ENCODE measurements at places on chromosomes 6 and 20. TPM values are rescaled to one million over a fixed set of nuclear protein-coding genes. Genes with fewer than 3 reads are reported as not detected.

GRCh38 chr20:1922786-1923185 lies 27.6 kb downstream of the SIRPA start:
- no peak for DNase-seq

DNA sequence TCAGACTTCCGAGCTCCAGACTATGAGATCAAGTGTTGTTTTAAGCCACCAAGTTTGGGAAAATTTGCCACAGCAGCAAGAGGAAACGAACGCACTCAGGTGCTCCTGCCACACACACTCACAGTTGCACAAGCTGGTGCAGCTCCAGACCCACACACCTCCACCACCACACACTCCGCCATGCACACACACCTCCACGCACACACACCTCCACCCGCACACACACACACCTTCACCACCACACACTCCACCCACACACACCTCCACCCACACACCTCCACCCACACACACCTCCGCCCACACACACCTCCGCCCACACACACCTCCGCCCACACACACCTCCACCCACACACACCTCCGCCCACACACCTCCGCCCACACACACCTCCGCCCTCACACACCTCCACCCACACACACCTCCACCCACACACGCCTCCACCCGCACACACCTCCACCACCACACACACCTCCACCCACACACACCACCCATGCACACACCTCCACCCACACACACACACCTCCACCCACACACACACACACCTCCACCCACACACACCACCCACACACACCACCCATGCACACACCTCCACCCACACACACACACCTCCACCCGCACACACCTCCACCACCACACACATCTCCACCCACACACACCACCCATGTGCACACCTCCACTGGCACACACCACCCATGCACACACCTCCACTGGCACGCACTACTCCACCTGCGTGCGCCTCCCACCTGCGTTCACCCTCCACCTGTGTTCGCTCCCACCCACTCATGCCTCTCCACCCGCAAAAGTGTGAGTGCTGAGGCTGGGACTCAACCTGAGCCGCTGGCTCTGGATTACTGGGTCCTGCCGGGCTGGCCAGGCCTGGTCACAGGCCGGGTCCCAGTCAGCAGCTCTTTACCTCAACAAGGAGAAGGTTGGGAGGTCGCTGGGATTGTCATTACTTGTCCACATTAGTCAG lies 175.6 kb downstream of the BMP7 start:
- no peak for DNase-seq

- no peak for DNase-seq
These were observed 242.1 kb downstream of the DLL1 start for GRCh38 chr6:170048615-170049256.

GRCh38 chr20:38270869-38271605 lies 10.5 kb upstream of the KIAA1755 start:
- no peak for DNase-seq

DNA sequence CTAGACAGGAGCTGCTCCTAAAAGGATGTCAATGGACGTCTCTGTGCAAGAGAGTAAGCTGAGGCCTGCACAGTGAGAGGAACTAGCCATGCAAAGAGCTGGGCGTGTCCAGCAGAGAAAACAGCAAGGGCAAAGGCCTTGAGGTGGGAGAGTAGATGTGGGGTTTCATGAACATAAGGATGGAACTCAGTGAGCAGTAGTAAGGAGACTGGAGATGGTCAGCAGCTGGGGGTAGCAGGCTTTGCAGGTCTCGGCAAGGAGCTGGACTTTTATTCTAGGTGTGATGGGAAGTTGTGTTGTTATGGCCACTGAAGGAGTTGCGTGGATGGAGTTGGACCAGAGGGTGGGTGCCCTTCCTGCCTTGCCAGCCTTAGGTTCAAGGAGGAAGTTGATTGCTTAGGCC lies 90.7 kb upstream of the SIRPA start:
- no peak for DNase-seq

DNA sequence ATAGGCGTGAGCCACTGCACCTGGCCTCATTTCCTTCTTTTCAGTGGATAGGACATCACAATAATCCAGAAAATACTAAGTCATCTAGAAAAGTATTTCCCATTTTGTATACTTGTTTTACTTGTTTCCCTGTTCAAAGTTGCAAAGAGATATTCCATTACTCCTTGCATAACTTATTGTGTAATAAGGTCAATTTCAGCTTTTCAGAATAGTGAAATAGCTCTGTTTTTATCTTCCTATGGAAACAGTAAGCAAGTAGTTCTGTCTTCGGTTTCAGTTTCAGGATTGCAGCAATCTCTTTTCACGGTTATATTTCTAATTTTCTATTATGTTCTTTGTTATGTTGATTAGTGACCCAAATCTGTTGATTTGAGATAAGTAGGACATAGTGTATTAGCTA lies 6.0 kb downstream of the STX11 start:
- DNase-seq, result no peak

- DNase-seq, result no peak
These were observed 141.1 kb upstream of the AFDN start for GRCh38 chr6:167685654-167686053.

DNA sequence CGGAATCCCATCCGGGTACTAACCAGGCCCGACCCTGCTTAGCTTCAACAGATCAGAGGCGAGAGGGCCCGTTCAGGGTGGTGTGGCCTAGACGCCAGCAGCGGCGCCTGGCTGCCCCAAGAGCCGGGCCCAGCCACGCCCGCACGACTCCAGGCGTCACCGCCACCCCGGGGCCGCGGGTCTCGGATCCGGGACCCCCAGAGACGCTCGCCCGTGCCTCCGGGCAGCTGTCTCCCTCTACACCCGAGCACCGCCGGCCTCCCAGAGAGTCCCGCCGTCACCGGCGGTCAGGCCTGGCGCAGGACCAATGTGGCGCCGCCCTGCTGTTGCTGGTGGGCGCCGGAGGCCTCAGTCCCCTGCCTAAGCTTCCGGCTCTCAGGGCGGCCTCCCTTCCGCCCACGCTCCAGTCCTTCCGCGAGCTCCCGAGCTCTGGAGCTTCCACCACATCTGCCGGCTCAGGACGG lies 441.2 kb upstream of the DEFB115 start:
- peak; percentile 27 for DNase-seq

DNA sequence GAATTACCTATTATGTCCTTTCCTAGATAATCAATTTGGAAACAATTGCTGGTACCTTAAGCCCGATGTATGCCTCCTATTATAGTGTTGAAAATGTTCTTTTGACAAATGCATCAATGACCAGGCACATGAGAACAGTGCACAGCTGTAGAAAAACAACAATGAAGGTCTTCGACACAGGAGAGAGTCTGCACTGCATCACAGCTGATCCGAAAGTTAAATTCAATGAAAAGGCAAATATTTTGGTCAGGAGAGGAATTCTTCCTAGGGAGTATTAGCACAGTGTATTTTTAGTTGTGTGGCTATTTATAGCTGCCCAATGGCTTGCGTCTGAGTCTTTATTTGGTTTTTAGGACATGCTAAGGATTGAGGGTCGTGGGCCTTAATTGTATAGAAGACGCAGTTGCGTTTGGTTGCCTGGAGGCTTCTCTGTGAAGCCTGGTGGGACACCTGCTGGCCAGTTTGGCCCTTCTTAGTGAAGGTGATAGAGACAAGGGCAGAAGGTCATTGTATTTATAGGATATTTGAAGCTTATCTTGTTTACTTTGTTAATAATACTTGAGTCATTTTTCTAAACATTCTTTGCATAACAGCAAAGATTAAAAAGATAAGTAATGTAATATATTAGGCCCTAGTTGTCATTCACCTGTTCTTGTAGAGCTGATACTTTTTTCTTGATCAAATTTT lies 72.3 kb downstream of the CDYL start:
- DNase-seq, result no peak

- DNase-seq, result no peak
These were observed 102.0 kb downstream of the LAMP5 start for GRCh38 chr20:9616455-9616805.

- no peak for DNase-seq
These were observed 257.6 kb downstream of the LAMA2 start for GRCh38 chr6:129140526-129140925.

GRCh38 chr20:35296101-35296554 lies 3.9 kb upstream of the FAM83C start:
- no peak for DNase-seq

DNA sequence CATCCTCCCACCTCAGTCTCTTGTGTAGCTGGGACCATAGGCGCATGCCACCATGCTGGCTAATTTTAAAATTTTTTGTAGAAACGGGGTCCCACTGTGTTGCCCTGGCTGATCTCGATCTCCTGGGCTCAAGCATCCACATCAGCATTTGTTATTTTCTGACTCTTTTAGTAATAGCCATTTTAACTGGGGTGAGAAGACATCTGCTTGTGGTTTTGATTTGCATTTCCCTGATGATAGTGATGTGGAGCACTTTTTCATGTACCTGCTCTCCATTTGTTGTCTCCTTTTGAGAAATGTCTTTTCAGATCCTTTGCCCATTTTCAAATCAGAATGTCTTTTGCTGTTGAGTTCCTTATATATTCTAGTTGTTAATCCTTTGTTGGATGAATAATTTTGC lies 22.2 kb upstream of the TULP4 start:
- no peak for DNase-seq

GRCh38 chr6:68226460-68226859 lies 408.6 kb upstream of the ADGRB3 start:
- no peak for DNase-seq

DNA sequence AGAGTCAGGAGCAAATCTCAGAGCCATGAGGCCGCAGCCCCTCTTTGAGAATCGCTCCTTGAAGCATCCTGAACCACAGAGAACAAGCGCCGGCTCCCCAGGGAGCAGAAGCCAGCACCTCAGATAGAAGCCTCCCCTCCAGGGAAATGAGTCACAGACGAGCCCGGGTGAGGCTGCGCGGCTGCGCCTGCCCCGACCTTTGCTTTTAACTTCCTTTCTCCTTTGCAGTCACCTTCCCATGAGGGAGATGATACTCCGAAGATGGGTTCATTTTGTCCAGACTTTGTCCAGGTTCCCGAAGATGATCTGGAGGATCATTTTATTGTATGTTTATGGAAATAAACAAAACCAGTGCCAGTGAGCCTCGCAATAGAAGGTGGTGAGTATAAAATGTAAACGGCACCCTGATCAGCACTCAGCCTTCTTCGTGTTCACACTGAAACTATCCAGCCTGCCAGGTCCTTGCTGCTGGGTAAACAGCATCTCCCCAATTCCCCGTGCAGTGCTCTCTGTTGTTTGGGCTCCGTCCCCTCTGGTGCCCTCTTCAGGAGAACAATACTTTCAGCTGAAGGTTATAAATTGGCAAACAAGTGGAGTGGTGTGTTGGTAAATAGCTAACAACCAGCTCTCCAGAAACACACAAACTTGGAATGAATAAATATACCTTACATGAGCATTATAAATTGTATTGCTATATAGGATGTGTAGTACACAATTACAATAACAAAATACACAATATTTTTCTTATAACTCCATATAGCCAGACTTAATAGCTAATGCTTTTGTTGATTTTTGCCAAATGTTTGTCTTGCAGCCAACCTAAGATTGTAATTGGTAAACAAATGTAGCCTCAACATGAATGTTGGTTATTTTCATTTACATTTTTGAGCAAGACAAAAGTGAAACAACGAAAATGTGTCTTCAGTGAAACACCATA lies 41.4 kb upstream of the TMEM181 start:
- no peak for DNase-seq

DNA sequence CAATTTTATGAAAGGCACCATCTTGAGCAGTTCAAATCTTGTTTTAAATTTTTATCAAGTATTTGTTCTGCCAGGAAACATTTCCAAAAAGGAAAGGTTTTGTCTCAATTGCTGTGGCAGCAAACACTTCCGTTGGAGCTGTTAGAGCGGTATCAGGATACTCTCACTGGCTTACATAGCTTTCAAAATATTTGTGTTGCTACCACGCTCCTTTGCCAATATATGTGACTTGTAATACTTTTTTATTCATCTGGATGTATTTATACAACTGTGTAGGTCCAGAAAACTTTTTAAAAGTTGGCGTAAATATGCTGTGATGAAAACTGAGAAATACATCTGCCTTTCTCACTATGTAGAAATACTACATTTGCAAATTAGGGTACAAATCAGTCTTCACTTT lies 37.8 kb upstream of the NHSL1 start:
- no peak for DNase-seq

DNA sequence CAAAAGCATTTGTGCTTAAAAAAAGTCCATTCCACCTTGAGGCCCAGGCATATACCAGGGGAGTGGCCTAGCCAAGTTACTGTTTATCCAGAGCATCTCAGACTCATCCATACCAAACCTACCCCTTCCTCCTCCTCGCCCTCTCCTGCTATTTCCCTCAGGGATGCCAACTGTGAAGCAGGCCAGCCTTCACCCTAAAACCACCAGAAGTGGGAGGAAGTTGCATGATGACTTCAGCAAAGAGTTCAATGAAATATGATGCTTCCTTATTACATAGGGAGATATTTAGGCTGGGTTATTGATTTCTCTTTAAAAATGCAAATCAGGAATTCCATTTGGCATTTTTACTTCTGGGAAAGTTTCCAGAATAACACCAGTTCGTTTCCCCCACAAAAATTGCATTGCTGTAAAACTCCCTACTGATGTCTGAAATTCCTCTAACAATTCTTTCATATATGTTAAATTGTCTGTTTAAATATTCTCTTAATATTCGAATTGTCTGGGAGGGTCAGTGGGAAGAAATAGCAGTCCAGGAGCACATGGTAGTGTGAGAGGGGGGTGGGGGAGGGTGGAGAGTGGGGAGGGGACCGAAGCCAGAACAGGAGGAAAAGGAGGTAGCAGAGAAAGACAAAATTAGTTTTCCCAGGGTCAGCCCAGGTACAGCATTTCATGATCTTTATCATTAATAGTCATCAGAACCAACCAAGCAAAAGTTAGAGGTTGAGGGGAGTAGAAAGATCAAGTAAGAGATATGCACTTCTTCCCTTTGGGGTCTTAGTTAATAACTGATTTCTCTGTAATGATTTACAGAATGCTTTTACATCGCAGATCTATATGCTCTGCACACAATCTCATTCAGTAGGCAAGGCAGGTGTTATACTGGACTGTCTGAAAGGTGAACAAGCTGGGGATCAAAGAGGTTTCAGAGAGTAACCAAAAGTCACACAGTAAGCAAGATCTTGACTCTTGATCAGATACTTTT lies 1.7 kb upstream of the TCP11 start:
- DNase-seq, result no peak

GRCh38 chr20:32070282-32070681 lies 18.2 kb downstream of the HCK start:
- no peak for DNase-seq

DNA sequence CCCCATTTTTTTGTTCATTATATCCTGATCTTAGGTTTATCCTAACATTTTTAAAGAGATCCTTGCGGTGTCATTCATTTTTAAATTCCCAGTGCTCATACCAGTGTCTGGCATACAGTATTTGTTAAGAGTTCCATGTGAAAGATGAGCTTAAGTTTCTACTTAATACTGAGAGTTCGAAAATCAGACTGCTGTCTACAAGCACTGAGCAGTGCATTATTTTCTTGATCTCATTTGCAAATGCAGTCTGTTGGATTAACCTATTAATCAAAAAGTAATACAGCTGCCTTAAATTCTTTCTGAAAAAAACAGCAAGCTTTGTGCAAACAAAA lies 663 bp downstream of the COQ3 start:
- no peak for DNase-seq

- DNase-seq, result no peak
These were observed 1.2 kb downstream of the PTPRA start for GRCh38 chr20:2874456-2874855.

GRCh38 chr20:63073738-63074065 lies 66.9 kb upstream of the BHLHE23 start:
- no peak for DNase-seq

Gene VSX1
- not detected for total RNA-seq

Gene CRISP3
- not detected for total RNA-seq

Gene SLC17A1
- not detected for total RNA-seq

Gene SPATA25
- total RNA-seq, result 0.64 TPM

Gene SPEF1
- total RNA-seq, result 0.16 TPM

Gene EBF4
- total RNA-seq, result 5.8 TPM

Gene POM121L2
- total RNA-seq, result not detected

Gene CRYBG1
- 46.2 TPM for total RNA-seq

Gene ZNF391
- 1.1 TPM for total RNA-seq
